ENCODE measurements at places on chromosomes 4 and X. TPM values are rescaled to one million over a fixed set of nuclear protein-coding genes. Genes with fewer than 3 reads are reported as not detected.

The NAA11 gene
- total RNA-seq, result not detected

DNA sequence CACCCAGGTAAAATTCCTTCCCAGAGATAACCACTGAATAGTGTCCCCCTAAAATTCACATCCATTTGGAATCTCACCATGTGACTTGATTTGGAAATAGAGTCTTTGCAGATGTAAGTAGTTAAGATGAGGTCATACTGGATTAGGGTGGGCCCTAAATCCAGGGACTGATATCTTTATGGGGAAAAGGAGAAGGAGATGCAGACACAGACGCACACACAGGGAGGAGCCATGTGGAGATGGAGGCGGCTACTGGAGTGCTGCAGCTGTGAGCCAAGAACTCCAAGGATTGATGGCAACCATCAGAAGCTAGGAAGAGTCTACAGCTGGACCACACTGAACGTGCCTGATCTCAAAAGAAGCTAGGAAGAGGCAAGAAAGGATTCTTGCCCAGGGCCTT is 96.6 kb upstream of the SRD5A3 start:
- DNase-seq, result no peak

DNA sequence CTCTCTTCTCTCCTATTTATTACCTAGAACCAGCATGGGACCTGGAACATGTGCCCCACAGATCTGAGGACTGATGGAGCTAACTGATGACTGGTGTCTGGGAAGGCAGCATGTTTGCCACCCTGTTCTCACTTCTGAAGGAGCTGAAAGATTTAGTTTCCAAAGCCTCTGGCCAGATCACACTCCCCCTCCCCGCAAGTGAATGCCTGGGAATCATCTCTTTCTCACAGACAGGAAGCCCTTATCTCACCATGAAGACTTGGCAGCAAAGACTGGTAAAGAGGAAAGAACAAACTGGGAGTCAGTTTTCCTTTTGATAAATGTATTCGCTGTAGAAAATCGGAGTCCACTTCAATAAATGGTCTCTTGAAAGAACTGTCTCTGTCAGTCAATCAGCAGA is 21.0 kb upstream of the PCYT1B start:
- no peak for DNase-seq

- no peak for DNase-seq
Measured at GRCh38 chr4:47287735-47288134, 175.8 kb downstream of the COMMD8 start.

DNA sequence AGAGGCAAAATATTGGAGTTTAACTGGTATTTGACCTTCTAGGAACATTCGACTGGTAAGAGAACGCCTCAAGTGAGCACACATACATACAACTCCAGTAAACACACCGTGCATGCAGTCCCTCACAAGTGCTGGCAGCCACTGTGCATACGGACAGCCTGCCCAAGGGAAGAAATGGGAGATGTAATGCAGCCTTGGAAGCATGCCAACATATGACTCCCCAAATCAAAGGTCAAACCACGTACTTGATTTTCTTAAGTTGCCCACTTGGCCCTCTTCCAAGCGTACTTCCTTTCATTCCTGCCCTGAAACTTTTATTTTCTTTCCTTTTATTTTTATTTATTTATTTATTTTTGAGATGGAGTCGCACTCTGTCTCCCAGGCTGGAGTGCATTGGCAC is 206.6 kb downstream of the SPRY1 start:
- peak; percentile 9 for DNase-seq

The USP38 gene
- total RNA-seq, result 23.4 TPM

All from naive thymus-derived CD8-positive, alpha-beta T cell (primary cell).